ENCODE measurements at places on chromosomes 12 and 14.

- no peak for DNase-seq
These were observed 246.9 kb upstream of the SYT1 start for GRCh38 chr12:78617683-78618082.

DNA sequence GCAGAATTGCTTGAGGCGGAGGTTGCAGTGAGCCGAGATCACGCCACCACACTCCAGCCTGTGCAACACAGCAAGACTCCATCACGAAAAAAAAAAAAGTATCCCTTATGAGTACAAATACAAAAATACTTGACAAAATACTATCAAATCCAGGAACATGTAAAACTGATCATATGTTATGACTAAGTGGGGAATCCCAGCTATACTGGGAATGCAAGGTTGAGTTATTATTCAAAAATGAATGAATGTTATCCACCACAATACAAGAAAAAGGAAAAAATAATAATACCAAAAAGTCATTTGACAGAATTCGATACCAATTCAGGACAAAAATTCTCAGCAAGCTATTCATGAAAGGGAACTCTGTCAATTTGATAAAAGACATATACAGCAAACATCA lies 32.6 kb downstream of the MOK start:
- DNase-seq = no peak

GRCh38 chr14:91154851-91155625 lies 41.2 kb downstream of the DGLUCY start:
- peak; percentile 56 for DNase-seq

DNA sequence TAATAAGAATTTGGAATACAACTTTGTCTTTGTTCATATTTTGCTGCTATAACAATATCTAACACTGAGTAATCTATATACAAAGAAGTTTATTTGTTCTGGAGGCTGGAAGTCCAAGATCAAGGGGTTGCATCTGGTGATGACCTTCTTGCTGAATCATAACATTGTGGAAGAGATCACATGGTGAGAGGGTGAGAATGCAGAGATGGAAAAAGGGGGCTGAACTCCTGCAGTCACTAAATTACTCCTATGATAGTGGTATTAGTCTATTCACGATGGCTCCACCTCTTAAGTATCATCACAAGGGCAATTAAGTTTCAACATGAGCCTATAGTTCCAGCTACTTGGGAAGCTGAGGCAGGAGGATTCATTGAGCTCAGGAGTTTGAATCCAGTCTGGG lies 4.5 kb upstream of the AKAP6 start:
- DNase-seq = no peak

GRCh38 chr14:24441904-24442239 lies 704 bp downstream of the SDR39U1 start:
- DNase-seq = peak; percentile 77

GRCh38 chr12:94620621-94621020 lies 29.7 kb downstream of the TMCC3 start:
- peak; percentile 84 for DNase-seq

DNA sequence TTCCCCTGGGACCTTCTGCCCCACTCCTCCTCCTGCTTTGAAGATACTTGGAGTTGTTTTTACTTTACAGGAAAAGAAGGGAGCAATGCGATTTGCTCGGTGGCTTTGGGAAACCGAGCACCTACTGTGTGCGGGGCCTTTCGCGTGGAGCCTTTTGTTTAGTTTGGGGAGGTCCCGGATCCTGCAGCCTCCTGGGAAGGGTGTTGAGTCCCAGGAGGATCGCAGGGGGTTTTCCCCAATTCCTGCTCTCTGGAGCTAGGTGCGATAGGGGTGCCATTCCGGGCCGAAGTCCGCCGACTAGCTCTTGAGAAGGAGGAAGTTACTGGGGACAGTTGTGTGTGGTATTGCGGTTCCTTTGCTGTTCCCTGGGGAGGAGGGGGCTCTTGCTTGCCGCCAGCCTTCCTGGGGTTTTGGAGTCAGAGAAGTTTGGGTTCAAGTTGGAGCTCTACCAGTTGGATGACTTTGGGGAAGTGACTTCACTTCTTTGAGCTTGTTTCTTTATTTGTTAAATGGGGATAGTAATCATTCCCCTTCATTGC lies 1.1 kb downstream of the BRI3BP start:
- peak; percentile 55 for DNase-seq

- DNase-seq = peak; percentile 75
These were observed 24.1 kb upstream of the BCDIN3D start for GRCh38 chr12:49866859-49867569.

GRCh38 chr14:80047761-80048160 lies 163.5 kb downstream of the DIO2 start:
- DNase-seq = no peak

DNA sequence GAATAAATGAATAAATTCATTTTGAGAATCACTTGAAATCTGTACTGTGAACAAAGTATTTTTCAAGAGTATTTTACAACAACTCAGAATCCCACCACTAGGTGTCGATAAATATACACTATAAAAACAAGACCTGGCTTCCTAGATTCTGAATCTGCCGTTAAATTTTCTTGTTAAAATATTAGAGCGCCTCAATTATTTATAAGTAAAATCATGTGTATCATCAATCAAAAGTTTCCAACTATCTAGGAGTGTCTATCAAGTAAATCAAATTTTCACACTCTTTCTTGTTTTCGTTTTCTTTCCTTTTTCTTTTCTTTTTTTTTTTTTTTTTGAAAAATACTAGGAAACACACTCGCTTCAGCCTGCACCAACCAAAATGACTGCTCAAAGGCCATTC lies 179.2 kb upstream of the DCN start:
- peak; percentile 81 for DNase-seq

DNA sequence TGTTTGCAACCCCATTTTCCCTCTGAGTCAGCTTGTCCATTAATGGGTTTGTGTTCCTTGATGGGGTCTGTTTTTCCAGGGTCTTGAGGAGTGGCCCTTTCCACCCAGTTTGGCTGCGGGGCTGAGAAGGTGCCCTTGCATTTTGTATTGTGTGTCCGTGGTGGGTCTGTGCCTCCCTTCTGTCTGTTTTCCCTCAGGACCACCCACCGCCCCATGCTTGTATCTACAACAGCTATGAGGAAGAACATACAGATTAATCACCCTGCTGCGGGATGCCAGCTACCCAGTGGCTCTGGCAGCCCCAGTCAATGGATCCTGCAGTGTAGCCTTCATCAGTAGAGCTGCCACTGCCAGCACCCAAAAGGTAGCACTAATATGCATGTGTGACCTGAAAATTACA lies 235.7 kb downstream of the CACNA1C start:
- DNase-seq = no peak

DNA sequence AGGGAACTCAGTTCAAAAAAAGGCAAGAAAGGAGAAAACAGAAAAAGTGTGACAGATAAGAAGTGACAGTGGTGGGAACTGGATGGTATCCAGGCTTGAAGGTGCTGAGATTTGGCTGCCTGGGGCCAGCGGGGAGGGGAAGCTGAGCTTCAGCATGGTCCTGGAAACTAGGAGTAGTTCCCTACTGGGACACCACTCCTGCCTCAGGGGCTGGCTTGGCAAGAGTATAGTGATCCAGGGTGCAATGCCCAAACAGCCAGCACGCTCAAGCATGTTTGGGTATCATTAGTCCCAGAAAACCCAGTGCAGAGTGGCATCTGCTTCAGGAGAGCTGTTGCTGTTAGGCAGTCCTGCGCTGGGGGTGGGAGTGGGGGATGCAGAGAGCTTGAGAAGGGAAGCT lies 49.5 kb upstream of the KTN1 start:
- DNase-seq = no peak

GRCh38 chr12:30016540-30017055 lies 232.9 kb upstream of the TMTC1 start:
- DNase-seq = no peak

DNA sequence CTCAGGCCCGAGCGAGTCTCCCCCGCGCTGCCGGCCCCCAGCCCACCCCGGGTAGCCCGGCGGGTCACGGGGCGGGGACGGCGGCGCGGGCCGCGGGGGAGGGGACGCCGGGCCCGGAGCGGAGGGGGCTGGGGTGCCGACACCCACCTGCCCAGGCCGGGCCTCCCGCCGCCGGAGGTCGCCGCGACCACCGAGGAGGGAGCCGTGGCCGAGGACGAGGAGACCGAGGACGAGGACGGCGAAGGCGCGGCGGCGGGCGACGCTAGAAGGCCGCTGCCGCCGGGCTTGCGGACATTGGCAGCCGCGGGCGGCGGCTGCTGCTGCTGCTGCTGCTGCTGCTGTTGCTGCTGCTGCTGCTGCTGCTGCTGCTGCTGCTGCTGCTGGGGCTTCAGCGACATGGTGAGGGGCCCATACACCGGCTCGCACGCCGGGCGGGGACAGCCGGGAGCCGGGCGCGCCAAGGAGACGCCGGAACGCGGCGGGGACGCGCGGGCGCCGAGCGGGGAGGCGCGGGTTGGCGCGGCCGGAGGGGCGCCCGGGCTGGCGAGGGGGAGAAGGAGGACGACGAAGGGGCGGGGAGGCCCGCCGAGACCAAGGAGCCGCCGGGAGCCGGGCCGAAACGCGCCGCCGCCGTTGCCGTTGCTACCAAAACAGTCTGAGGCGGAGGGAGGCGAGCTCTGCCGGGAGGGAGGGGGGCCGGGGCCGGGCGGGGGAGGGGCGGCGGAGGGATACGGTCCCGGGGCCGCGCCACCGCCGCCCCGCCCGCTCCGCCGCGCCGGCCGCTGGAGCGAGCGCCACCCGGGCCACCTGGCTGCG lies at the start of gene ATXN2:
Gene ATXN2 (minus strand): TSS at position 679 of the 816 bp plus-strand sequence. CDS start 281 bp downstream, at position 398.
- peak; percentile 95 for DNase-seq

DNA sequence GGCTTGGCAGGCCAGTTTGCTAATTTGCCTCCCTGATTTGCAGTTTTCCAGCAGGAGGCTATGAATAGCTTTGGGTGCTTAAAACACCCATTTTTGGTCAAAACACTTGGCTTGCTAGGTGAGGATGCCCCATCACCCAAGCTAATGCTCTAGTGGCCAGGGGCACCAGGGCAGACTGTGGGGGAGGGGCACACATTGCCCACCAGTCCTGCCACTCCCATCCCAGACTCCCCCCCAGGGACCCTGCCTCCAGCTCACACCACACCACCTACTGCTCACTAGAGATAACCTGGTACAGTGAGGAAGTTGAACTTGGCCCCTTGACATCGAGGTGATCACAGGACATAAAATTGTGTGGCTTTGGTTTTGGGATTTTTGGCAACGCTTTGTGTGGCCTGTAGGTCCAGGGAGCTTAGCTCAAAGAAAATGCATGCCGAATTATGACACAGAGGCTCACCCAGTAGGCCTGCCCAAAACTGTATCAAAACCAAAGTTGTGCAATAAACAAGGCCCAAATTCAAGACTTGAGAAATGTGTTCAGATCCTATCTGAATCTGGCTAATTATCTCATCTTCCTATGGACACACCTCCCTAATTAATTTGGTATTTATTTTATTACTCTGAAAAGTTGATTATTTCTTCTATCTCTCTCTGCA lies 4.3 kb downstream of the NUAK1 start:
- DNase-seq = no peak

GRCh38 chr14:52446355-52446754 lies 106.0 kb downstream of the TXNDC16 start:
- peak; percentile 13 for DNase-seq

DNA sequence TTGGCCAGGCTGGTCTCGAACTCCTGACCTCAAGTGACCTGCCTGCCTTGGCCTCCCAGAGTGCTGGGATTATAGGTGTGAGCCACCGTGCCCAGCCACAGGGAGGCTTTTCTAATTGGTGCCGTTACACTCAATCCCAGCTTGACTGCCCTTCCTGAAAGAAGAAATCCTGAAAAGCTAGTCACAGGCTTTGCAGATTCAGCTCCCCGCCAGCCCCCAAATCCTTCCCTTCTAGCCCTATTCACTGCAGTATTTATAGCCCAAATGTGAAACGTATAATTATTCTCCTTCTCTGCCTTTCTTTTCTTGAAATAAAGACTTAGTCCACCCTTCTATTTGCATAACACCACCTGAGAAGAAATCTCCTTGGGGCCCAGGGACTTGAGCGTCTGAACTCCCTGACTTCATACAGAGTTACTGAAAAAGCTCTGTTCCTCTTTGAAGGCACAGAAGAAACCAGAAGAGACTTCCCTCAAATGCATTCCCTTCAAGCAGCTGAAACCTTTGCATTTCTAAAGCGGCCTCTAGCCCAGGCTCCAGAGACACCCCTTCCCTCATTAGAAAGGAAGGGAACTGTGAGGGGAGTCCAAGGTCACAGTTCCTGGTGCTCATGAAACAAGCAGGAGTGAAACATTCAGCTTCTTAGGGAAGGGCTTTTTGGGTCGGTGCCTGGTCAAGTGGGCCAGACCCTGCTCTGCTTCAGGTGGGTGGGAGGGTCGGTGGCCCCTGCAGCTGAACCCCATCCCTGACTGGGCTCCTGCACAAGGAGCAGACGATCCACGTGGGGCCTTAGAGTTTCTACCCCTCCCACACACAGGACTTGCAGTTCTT lies 42.3 kb upstream of the BATF start:
- DNase-seq = no peak

- DNase-seq = no peak
These were observed 46.3 kb downstream of the CATSPERB start for GRCh38 chr14:91685600-91685999.

- no peak for DNase-seq
These were observed 25.7 kb downstream of the NTN4 start for GRCh38 chr12:95764848-95765247.

DNA sequence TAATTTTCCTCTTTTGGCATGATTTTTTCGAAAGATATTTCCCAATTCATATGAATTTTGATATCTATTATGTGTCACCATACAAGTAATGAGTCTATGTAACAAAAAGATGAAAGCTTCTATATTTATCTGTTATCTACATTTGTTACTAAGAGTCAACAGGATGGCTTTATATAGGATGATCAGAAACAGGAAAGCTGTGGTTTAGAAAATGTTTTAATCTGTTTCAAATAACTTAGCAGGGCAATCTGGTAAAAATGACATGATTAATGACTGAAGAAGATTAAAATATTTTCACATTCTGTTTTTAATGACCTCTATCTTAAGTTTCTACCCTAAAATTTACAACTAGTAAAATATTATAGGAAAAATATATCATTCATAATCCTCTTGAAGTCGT lies 105.8 kb downstream of the MSRB3 start:
- DNase-seq = no peak

- no peak for DNase-seq
These were observed 6.8 kb upstream of the RASAL1 start for GRCh38 chr12:113142173-113142885.

GRCh38 chr14:91138511-91139359 lies 24.9 kb downstream of the DGLUCY start:
- peak; percentile 69 for DNase-seq

GRCh38 chr14:95433094-95433478 lies 83.4 kb downstream of the SYNE3 start:
- DNase-seq = peak; percentile 13

- DNase-seq = peak; percentile 82
These were observed 23.6 kb upstream of the TMEM260 start for GRCh38 chr14:56555921-56556570.

Measured in DMS53 (cell line).